CD4-positive, alpha-beta T cell treated with Interleukin-1 beta for 1 hour (primary cell): ENCODE measurements at places on chromosomes 5 and 9.

DNA sequence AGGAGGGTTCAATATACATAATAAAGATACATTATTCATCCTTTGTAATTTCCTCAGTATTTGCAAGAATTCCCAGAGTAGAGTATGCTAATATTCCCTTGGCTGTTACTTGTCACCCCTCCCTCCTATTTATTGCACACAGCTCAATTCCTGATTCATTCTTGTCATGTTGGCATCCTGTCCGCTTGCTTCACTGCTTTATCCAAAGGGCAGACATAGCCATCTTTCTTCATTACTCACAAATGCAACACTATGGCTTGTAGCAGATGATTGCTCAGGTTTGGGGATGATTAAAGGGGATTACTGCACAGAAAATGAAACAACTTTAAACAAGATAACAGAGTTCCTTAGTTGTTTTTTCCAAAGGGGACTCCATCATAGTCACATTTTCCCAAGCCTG is 1.2 kb upstream of the IL33 start:
- DNase-seq, result no peak

GRCh38 chr5:73095564-73096238 is 24.7 kb upstream of the TMEM171 start:
- DNase-seq, result no peak

- no peak for DNase-seq
Measured at GRCh38 chr9:73371801-73372200, 220.1 kb downstream of the ANXA1 start.

DNA sequence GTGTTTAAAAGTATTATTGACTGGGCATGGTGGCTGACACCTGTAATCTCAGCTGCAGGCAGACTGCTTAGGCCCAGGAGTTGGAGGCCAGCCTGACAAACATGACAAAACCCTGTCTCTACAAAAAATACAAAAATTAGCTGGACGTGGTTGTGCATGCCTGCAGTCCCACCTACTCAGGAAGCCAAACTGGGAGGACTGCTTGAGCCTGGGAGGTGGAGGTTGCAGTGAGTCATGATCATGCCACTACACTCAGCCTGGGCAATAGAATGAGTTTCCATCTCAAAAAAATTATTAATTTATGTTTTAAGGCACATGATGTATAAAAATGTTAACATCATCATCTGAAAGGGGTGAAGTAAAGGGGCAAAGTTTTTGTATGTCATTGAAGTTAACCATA is 49.7 kb upstream of the FNIP1 start:
- no peak for DNase-seq

DNA sequence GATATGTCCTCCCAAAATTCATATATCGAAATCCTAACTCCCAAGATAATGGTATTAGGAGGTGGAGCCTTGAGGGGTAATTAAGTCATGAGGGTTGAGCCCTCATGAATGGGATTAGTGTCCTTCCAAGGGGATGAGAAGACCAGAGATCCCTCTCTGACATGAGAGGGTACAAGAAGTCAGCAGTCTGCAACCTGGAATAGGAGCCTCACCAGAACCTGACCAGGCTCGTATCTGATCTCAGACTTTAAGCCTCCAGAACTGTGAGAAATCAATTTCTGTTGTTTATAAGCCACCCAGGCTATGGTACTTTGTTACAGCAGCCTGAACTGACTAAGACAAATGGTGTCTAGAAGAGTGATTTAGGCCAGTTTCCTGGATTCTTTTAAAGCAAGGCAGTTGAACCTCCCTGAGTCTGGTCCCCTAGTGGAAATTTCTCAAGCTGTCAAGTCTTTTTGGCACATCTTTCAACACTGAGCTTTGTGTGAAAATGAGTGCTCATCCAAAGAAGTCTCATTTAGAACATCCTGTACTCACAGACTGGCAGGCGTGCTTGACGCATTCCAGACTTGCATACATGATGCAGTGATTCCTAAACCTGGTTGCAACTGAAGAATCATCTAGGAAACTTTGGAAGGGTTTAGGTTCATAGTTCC is 254.8 kb upstream of the PPP1R2B start:
- no peak for DNase-seq

- no peak for DNase-seq
Measured at GRCh38 chr9:13447843-13448422, 168.4 kb upstream of the MPDZ start.

DNA sequence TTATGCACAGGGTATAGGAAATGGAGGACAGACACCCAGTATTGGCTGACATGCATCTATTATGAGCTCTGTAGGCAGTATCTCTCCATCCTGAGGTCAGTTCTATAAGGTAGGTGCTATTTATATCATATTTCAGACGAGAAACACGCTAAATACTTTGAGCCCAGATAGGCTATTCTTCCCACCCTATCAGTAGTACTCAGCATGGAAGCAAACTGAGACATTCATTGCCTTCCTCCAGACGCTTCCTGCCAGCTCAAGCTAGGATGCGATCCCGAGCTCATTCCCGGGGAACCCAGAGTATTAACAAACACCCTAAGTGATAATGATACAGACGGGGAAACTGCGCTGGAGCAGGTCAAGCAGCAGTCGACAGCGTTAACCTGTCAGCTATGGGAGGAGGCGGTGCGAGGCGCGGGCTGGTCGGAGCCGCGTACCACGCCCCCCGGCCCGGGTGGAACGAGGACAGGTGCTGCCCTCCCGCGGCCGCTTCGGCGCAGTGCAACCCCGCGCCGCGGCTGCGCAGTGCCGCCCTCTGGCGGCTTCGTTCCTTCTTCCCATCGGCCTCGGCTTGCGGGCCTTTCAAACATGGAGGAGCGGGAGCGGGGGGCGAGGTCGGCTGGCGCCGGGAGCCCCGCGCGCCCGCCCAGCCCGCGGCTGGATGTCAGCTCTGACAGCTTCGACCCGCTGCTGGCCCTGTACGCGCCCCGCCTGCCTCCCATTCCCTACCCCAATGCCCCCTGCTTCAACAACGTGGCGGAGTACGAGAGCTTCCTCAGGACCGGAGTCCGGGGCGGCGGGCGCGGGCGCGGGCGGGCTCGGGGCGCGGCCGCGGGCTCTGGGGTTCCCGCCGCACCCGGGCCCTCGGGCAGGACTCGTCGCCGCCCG is at the start of gene LSM11:
LSM11 (plus strand) TSS at position 550 of the 888 bp plus-strand sequence; CDS start at position 589, 39 bp downstream.
- peak; percentile 90 for DNase-seq

- no peak for DNase-seq
Measured at GRCh38 chr5:180411948-180412347, 58.8 kb upstream of the GFPT2 start.

DNA sequence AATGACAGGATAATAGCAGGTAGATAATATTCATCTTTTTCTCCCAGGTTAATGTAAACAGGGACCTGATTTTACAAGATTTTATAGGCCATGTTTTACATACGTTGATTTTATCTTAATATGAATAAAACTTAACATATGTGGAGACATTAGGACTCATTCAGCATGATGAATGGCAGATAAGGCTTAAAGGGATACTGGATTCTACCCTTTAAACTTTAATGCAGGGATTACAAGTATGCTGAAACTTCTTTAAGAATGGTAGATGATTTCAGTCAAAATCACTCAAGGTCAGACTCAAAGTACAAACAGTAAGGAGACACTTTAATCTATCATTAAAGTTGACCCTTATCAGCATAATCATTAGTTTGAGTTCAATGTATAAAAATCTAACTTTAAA is 274.5 kb upstream of the IZUMO3 start:
- DNase-seq, result no peak

DNA sequence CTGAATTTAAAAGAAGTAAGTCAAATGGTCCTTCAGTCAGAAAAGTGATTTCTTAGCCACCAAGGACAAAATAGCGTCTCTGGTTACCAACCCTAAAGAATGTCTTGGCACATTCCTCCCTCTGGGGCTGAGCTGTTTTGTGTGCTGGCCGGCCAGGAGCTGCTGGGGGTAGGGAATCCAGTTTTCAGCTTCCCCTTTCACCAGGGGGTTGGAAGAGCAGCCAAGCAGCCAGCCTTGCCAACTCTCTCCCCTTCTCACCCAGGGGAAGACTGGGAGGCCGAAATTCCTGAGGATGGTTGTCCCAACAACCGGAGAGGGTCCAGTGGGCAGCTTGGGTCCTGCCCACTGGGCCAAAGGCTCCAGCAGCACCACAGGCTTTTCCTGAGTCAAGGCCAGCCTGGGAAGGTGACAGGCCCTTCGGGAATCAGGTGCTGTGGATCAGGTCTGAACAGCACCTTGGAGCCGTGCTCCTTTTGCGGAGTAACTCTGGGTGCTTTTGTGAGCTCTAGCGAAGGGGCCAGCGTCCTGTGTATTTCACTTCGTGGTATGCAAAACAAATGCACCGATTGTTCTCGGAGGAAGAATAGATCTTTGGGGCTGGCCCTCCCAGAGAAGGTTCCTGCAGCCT is 4.2 kb downstream of the WWC1 start:
- no peak for DNase-seq

GRCh38 chr5:150026682-150027172 is 26.2 kb downstream of the HMGXB3 start:
- no peak for DNase-seq

- no peak for DNase-seq
Measured at GRCh38 chr9:101727612-101728524, 10.6 kb downstream of the GRIN3A start.

DNA sequence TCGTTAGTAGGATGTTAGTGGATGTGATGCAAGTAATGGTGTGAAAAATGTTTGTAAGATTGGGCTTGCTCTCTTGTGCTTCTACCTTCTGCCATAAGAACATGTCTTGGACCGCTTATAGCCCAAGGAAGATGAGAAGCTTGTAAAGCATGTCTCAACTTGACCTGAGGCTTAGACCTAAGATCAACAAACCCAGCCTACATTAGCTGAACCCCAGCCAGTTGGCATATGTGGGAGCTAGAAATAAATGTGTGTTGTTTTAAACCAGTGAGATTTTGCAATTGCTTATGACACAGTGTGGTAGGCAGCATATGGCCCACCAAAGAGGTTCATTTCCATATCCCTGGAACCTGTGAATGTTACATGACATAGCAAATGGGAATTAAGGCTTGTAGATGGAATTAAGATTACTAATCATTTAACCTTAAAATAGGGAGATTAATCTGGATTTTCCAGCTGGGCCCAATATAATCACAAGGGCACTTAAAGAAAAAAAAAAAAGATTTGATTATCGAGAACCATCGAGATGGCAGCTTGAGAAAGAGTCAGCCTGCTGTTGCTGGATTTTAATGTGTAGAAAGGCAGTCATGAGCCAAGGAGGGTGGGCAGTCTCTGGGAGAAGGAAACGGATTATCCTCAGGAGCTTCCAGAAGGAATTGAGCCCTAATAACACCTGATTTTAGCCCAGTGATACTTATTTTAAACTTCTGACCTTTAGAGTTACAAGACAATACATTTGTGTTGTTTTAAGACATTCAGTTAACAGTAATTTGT is 27.3 kb upstream of the EDIL3 start:
- DNase-seq, result no peak

DNA sequence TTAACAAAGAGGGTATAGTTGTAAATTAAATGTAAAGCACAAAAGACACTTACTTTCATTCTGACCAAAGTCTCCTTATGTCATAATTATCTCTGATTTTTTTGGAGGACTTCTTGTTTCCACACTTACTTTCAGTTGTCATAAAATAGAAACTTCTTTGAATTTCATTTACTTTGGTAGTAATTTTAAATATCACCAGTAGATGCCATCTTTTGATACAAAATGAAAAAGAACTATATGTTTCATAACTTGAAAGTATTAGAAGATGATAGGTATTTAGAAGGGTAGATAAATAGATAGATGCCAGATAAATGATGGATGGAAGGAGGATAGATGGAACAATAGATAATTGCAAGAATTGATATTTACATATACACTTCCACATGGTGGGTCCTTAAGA is 1865.3 kb upstream of the CDH9 start:
- no peak for DNase-seq

- DNase-seq, result peak; percentile 40
Measured at GRCh38 chr5:54753034-54753433, 232.4 kb downstream of the ESM1 start.

DNA sequence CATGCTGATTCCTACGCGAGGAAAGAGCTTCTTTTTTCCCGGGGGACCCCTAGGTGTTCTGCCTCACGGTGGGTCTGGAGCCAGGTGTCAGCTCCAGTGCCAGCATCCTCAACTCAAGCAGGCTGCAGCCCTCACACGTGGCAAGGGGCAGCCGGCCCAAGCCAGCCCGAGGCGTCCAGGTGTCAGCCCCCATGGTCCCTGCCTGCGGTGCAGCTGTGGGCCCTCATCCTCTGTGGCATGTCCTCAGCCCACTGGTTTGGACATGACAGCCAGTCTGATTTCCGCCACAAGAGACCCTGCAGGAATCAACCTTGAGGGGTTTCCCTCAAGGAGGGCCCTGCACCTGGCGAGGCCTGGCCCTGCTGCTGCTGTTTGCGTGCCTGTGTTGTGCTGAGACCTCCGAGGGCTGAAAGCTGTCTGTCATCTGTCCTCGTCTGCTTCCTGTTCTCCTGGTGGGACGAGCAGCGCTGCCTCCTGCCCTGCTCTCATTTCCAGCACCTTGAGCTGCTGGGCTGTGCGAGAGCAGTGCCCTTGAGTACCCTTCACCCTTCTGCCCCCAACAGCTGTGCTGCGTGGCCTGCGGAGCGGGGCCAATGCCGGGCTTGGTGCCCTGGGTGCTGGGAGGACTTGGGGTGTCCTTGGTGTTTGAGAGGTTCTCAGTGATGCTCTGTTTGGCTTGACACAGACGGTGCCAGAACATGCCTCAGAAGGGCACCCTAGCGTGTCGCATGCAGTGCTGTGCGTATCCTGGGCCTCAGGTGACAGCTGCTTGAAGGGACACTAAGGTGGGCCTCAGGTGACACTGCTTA is 137.6 kb downstream of the CACNA1B start:
- DNase-seq, result no peak

- DNase-seq, result no peak
Measured at GRCh38 chr5:56516035-56516434, 282.9 kb upstream of the ANKRD55 start.

GRCh38 chr9:87886210-87886932 is 3.7 kb downstream of the SPATA31E1 start:
- no peak for DNase-seq

DNA sequence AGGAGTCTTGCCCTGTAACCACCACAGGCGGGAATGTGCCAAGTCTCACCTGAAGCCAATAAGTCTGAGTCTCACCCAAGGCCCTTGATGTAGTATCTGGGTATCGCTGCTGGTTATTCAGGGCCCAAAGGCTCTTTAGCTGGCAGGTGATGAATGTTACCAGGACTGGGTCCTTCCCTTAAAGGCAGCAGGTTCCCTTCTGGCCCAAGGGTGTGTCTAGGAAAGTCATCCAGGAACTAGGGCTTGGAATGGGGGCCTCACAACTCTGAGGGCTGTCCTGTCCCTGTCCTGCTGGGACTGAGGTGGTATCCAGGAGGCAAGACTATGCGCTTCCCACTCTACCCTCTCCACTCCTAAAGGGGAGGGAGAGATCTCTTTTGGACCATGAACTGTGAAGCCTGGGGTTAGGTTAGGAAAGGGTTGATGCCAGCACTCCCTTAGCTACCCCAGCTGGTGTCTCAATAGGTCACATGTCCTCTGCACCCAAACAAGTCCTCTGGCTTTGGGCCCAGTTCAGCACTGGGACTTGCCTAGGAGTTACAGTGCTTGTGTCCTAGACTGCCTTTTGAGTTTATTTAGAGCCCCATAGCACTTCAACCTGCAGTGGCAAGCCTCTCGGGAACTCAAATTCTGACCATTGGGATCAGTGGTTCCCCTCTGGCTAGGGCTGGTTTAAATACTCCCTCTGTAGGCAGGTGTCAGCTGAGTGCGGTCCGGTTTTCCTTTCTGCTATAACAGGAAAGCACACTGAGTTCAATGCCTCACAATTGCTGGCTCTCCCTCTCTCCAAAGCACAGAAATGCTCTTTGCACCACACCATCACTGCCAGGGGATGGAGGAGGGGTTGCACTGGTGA is 22.5 kb upstream of the RANBP3L start:
- no peak for DNase-seq
